ENCODE measurements at places on chromosomes 6 and 20. TPM values are rescaled to one million over a fixed set of nuclear protein-coding genes. Genes with fewer than 3 reads are reported as not detected.

Gene TMEM170B
- 0.49 TPM for polyA plus RNA-seq

Gene ULBP2
- 0.19 TPM for polyA plus RNA-seq

Gene EPHA7
- 0.15 TPM for polyA plus RNA-seq

Gene BEND6
- polyA plus RNA-seq, result 0.87 TPM

Gene FNDC1
- 0.21 TPM for polyA plus RNA-seq

Gene AKAP12
- 2.7 TPM for polyA plus RNA-seq

Gene ZKSCAN3
- 1.6 TPM for polyA plus RNA-seq

Gene CDC25B
- polyA plus RNA-seq, result 24.4 TPM

- no peaks in the 10 kb centered on the region for H3K36me3 ChIP-seq
- H3K4me3 ChIP-seq, result no peak overlapping the region
- no peak overlapping the region for H3K27ac ChIP-seq
- H3K27me3 ChIP-seq, result no peaks in the 10 kb centered on the region
- no peaks in the 10 kb centered on the region for H3K4me1 ChIP-seq
Observed at GRCh38 chr20:60334911-60335310, 376.7 kb downstream of the CDH26 start.

DNA sequence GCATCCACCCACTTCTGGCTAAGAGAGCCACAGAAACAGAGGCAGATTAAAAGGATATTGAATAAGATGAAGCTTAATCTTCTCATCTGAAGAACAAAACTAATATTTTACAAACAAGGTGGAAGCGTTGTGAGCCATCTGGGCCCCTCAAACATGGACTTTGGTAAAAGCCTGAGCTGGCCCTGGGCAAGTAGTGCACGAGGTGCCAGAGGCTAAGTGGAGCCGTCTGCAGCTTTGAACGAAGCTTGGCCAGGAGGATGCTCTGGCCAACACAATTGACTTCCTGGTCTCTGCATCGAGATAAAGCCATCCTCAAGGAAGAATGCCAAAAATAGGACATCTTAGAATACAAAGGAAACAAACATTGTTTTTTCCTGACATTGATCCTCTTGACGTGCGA lies 53.2 kb upstream of the PLEKHG1 start:
- no peak overlapping the region for H3K4me3 ChIP-seq
- peaks cover 6% of the 10 kb centered on the region for H3K4me1 ChIP-seq
- no peaks in the 10 kb centered on the region for H3K36me3 ChIP-seq
- no peak for DNase-seq
- H3K27me3 ChIP-seq, result no peaks in the 10 kb centered on the region

- no peaks in the 10 kb centered on the region for H3K27me3 ChIP-seq
- H3K4me3 ChIP-seq, result no peak overlapping the region
- no peak overlapping the region for H3K27ac ChIP-seq
Observed at GRCh38 chr20:50450493-50450826, 59.7 kb upstream of the PTPN1 start.

DNA sequence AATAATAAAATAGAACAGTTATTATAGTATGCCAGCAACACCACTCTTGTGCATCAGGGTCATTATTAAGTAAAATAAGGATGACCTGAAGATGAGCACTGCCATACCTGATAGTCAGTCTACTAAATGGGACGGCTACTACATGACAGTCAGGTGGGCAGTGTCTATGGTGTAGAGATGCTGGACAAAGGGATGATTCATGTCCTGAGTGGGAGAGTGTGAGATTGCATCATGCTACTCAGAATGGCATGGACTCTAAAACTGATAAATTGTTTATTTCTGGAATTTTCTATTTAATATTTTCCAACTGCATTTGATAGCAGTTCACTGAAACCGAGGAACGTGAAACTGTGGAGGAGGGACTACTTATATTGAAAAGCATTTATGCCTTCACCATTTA lies 38.8 kb downstream of the SNX9 start:
- no peak overlapping the region for H3K4me3 ChIP-seq
- no peaks in the 10 kb centered on the region for H3K27me3 ChIP-seq
- DNase-seq, result no peak
- H3K4me1 ChIP-seq, result peaks cover 20% of the 10 kb centered on the region
- no peak overlapping the region for H3K27ac ChIP-seq
- no peaks in the 10 kb centered on the region for H3K36me3 ChIP-seq

GRCh38 chr6:132961610-132962009 lies 147.2 kb downstream of the RPS12 start:
- no peaks in the 10 kb centered on the region for H3K4me1 ChIP-seq
- DNase-seq, result no peak
- no peak overlapping the region for H3K4me3 ChIP-seq
- H3K36me3 ChIP-seq, result no peaks in the 10 kb centered on the region
- no peaks in the 10 kb centered on the region for H3K27me3 ChIP-seq
- H3K27ac ChIP-seq, result no peak overlapping the region

DNA sequence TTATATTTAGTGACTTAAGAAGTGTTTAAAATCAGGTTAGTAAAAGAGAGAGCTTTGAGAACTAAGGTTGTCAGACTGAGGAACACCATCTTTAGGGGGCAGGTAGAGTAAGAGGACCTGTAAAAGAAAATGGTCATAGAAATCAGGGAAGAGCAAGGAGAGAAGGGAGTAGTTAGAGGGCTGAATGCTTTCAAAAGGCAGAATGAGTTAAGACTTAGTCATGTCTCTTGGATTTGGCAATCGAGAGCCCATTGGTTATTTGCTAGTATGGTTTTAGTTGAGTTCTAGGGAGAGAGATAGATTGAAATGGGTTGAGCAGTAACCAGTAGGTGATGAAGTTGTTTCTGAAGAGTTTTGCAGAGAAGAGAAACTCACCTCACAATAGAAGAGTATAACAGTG lies 51.1 kb downstream of the RALGAPB start:
- no peaks in the 10 kb centered on the region for H3K4me1 ChIP-seq
- no peak for DNase-seq
- H3K27ac ChIP-seq, result no peak overlapping the region
- H3K36me3 ChIP-seq, result peaks cover 21% of the 10 kb centered on the region

DNA sequence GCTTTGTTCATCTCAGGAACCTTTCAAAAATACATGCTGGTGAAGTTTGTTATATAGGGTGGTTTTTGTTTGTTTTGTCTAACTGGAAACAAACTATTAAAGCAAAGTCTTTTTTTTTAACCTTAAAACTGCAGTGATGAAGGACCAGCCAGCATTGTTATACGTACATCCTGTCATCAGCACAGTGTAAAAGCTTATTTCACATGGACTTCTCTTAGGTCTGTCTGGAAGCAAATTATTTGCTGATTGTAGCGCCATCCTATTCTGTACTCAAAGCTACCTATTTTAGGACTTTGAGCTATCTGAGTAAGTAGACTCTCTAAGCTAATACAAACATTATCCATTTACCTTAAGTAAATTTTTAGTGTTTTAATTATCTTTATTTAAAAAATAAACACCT lies 61.7 kb downstream of the SNX9 start:
- no peak overlapping the region for H3K27ac ChIP-seq
- DNase-seq, result no peak
- no peaks in the 10 kb centered on the region for H3K4me1 ChIP-seq
- H3K27me3 ChIP-seq, result no peaks in the 10 kb centered on the region
- H3K36me3 ChIP-seq, result no peaks in the 10 kb centered on the region

DNA sequence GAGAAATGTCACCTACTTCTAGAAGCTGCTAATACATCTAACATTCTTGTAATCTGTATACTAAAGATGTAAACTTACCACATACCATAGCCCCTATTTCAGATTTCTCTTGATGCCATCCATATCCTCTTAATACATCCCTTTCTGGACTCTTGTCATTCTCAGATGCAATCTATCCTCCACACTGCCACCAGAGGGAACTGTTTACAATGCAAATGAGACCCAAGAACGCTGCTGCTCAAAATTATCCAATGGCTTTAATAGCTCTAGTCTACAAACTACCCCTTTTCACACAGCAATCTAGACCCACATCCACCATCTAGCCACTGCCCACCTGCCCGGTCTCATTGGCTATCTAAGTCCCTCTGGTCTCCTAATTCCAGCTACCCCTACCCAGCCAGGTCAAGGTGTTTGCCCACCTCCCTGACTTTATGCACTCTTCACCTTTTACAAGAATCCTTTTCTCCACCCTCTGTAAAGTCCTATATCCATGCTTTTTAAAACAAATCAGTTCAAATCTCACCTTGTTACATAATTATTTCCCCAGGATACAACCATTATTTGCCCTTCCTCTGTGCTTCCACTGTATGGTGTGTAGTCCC lies 14.8 kb downstream of the FAXC start:
- no peaks in the 10 kb centered on the region for H3K36me3 ChIP-seq
- no peaks in the 10 kb centered on the region for H3K4me1 ChIP-seq
- H3K27ac ChIP-seq, result no peak overlapping the region
- no peak for DNase-seq
- no peaks in the 10 kb centered on the region for H3K27me3 ChIP-seq

- H3K4me3 ChIP-seq, result no peak overlapping the region
- H3K27me3 ChIP-seq, result no peaks in the 10 kb centered on the region
- no peak for DNase-seq
- no peak overlapping the region for H3K27ac ChIP-seq
- H3K4me1 ChIP-seq, result no peaks in the 10 kb centered on the region
Observed at GRCh38 chr6:38976801-38977500, 71.6 kb upstream of the GLP1R start.

- no peaks in the 10 kb centered on the region for H3K36me3 ChIP-seq
- H3K4me3 ChIP-seq, result no peak overlapping the region
- no peak for DNase-seq
- H3K27ac ChIP-seq, result no peak overlapping the region
Observed at GRCh38 chr6:99412065-99412464, 13.0 kb downstream of the PNISR start.

DNA sequence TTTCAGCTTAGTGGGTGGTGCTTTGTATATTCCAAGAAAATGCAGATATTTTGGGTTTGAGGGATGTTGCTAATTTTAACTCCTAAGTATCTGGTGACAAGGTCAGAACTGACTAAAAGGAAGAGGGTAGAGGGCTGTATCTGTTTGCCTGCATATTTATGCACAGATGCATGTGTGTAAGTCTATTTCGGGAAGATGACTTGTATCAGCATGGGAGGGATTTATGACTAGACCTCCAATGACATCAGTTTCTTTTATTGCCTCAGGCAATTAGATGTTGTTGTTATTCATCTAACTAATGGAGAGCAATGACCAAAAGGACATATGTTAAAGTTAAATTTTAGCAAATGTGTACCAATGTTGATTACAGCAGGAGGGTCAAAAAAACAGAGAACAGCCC lies 734.3 kb downstream of the QKI start:
- H3K27me3 ChIP-seq, result no peaks in the 10 kb centered on the region
- H3K27ac ChIP-seq, result no peak overlapping the region
- no peaks in the 10 kb centered on the region for H3K4me1 ChIP-seq
- H3K36me3 ChIP-seq, result no peaks in the 10 kb centered on the region

GRCh38 chr6:39296745-39297640 lies 17.2 kb downstream of the KCNK17 start:
- H3K4me3 ChIP-seq, result no peak overlapping the region
- H3K27ac ChIP-seq, result no peak overlapping the region
- no peak for DNase-seq
- H3K4me1 ChIP-seq, result no peaks in the 10 kb centered on the region

DNA sequence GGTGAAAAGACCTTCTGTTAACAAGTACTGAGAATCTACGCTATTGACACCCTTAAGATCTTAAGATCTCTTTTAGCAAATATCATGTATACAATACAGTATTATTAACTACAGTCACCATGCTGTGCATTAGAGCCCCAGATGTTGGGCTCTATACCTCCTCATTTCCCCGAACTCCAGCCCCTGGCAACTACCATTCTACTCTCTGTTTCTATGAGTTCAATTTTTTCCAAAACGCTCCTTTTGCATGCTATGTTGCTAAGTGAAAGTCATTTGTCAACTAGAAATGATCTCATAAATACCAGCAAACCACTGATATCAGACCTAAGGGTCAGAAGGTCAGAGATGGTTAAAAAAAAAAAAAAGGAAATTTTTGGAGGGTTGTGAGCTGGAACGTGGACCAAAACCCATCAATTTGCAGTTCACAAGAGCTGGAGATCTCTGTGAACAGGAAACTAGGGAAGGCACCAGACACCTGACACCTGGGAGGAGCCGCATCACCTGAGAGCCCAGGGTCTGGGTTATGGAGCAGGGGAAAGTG lies 122.0 kb upstream of the KCNK16 start:
- no peaks in the 10 kb centered on the region for H3K4me1 ChIP-seq
- H3K27ac ChIP-seq, result no peak overlapping the region
- no peaks in the 10 kb centered on the region for H3K36me3 ChIP-seq
- no peak for DNase-seq
- no peak overlapping the region for H3K4me3 ChIP-seq

GRCh38 chr20:60236613-60237012 lies 278.4 kb downstream of the CDH26 start:
- H3K27ac ChIP-seq, result no peak overlapping the region
- no peaks in the 10 kb centered on the region for H3K36me3 ChIP-seq
- no peak for DNase-seq
- H3K4me1 ChIP-seq, result no peaks in the 10 kb centered on the region
- no peaks in the 10 kb centered on the region for H3K27me3 ChIP-seq

GRCh38 chr20:42634156-42634555 lies 555.5 kb downstream of the PTPRT start:
- H3K27ac ChIP-seq, result no peak overlapping the region
- H3K4me3 ChIP-seq, result no peak overlapping the region
- no peaks in the 10 kb centered on the region for H3K36me3 ChIP-seq
- no peak for DNase-seq
- no peaks in the 10 kb centered on the region for H3K4me1 ChIP-seq

- no peaks in the 10 kb centered on the region for H3K27me3 ChIP-seq
- H3K4me3 ChIP-seq, result no peak overlapping the region
- H3K36me3 ChIP-seq, result no peaks in the 10 kb centered on the region
- no peaks in the 10 kb centered on the region for H3K4me1 ChIP-seq
Observed at GRCh38 chr20:38272961-38273360, 12.4 kb upstream of the KIAA1755 start.

DNA sequence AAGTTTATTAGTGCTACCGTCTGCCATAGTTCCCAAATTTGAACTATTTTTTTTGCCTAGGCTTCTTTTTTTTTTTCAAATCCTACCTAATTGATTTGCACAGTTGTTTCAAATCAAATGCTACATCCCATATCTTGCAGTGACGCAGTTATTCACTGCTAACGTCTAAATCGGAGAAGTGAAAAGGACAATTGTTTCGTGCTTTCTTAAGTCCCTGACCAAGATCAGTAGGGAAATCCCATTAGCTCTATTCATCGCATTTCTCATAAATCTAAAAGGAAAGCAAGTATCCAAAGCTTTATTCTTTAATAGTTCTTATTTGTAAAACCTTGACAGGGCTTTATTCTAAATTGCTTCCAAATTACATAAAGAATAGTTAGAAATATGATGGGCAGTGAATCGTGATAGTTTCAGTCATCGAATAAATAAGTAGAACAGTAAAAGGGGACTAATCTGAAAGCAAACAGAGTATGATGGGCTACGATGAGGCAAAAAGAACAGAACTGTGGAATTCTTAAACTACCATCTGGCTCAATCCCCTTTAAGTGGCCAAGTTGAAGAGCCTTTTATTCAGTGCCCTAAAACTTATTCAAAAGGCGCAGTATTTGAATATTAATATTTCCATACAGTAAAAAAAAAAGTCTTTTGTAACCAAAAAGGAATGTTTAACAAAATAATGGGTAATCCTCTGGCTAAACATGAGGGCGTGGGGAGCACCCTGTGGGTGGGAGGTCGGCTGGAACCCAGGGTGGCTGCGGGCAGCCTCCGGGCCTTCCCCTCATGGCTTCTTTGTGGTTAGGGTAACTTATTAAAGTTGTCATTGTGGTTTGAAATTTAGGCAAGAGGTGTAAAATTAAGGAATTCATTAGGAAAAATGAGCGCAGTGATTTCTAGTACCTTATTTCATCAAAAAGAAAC lies 3.0 kb upstream of the ARID1B start:
- no peak overlapping the region for H3K27ac ChIP-seq
- no peak for DNase-seq
- no peak overlapping the region for H3K4me3 ChIP-seq
- H3K4me1 ChIP-seq, result peaks cover 16% of the 10 kb centered on the region

Measured in pancreas (tissue), 10 donors.